HEK293T (cell line): ENCODE measurements at places on chromosomes 5 and 9.
A peak's percentile ranks its signal among the peaks of the same experiment; 100 is the strongest.

- no peak for DNase-seq
Measured at GRCh38 chr5:130280528-130281217, 376.4 kb downstream of the CHSY3 start.

GRCh38 chr5:129051283-129051682 lies 43.3 kb upstream of the ISOC1 start:
- DNase-seq, result no peak

- DNase-seq, result no peak
Measured at GRCh38 chr9:124520206-124520596, 13.0 kb upstream of the NR5A1 start.

- no peak for DNase-seq
Measured at GRCh38 chr5:31561946-31562345, 29.8 kb downstream of the C5orf22 start.

- no peak for DNase-seq
Measured at GRCh38 chr5:148145916-148146315, 22.4 kb upstream of the SPINK14 start.

GRCh38 chr9:79591458-79591857 lies 19.7 kb downstream of the TLE4 start:
- no peak for DNase-seq

GRCh38 chr9:121598167-121598964 lies 53.1 kb upstream of the DAB2IP start:
- peak; percentile 86 for DNase-seq

DNA sequence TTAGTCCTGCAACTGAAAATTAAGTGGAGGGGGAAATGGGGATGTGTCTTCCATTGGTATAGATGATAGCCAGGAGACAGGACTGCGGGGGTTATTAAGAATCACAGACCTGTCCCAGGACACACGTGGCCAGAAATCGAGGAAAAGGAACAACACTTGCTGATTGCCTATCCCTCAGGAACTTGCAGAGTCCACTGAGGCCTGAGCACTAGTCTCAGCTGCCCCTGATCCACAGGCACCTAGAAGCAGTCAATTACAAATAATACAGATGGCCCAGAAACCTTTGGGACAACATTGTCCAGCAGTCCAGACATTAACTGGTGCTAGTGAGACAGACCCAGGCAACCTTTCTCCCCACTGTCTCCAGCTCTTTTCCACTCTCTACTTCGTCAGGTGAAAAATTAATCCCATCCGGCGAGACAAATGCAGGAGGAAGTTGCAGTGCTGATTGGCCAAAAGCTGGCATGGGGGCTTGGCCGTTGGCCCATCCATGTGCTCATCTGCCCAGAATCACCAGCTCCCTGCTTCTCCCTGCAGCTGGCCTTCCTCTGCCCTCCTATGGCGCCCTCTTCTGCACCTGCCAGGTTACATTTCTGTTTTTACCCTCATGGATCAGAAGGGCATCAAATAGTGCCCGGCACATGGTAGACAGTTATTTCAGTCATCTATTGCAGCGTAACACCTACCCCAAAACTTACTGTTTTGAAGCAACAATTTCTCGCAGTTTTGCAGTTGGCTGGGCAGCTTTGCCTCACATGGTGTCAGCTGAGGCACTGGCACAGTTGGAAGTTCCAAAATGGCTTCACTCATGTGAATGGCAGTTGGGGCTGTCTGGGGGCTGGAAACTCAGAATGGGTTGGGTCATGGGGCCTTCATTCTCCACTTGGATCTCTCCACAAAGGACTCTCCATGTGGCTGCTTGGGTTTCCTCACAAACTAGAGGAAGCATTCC lies 3.6 kb upstream of the B4GALT1 start:
- DNase-seq, result no peak

DNA sequence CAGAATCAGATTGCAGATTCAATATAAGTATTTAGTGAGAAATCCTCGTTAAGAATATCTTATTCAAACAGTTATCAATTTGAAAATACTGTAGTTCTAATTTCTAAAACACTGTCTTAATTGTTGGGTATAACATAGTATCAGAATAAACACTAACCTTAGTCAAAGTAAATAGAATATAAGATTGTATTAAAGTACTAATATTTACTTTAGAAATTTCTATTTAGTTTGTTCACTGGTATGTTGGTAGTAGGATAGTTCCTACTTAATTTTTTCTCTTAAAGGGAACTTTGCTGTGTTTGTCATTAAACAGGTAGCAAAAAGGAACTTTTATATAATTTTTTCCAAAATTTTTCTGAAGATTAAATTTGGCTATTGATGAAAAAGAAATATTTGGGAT lies 42.3 kb downstream of the FAM174A start:
- no peak for DNase-seq
